ENCODE measurements at places on chromosomes 6 and 20.

DNA sequence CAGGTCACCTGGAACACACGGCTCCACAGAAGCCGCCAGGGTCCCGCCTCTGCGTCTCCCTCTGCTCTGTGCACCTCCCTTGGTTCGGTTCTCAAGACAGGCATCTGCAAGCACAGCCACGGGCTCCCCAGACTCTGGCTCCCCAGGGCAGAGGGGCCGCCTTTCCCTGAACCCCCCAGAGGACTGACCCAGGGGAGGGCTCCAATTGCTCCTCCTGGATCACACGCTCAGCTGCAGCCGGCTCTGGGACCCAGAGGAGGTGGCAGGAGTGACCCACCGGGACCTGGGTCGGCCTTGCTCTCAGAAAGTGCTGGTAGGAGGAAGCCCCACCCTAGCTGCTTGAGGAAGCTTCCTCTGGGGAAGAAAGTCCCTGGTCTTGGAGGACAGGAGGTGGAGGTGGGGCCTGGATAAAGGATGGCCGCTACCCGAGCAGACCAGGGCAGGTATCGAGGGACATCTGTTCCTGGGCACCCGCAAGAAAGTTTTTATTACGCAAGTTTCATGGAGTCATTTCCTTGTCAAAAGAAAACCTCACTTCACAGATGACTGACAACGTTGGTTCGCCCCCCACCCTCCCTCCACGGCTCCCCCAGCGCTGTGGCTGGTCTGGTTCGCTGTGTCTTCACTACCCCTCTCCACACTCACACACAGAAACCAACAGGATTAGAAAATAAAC, 103.9 kb upstream of the AFDN start:
- DNase-seq: no peak

GRCh38 chr20:44886828-44887227, 1.3 kb downstream of the YWHAB start:
- no peak for DNase-seq

- no peak for DNase-seq
These were observed 24.4 kb downstream of the MARCKS start for GRCh38 chr6:113881478-113881980.

DNA sequence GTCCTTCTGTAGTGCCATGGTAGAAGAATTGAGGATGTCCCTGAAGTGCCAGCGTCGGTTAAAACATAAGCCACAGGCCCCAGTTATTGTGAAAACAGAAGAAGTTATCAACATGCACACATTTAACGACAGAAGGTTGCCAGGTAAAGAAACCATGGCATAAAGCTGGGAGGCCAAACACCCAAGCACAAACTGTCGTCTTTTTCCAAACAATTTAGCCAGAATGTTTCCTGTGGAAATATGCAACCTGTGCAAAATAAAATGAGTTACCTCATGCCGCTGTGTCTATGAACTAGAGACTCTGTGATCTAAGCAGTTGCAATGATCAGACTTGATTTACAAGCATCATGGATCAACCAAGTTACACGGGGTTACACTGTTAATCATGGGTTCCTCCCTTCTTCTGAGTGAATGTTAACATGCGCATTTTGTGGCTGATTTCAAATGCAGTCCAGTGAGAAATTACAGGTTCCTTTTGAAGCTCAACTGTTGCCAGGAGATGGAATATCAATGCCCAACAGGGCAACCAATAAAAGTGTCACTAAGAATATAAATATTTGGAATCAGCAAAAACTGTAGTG, 674.9 kb downstream of the GRIK2 start:
- DNase-seq: no peak

DNA sequence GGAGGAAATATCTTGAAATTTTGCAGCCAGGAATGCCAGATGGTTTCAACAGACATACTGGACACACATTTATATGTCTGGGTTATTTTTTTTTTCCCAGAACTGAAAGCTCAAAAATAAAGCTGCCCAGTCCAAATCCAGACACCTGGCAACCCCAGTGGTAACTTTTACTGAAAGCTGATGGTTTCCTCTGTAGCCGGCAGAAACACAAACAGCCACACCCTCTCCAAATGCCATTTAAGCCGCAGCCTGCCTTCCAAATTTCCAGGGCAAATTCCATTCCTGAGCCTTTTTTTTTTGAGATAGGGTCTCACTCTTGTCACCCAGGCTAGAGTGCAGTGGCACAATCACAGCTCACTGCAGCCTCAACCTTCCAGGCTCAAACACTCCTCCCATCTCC, 6.5 kb upstream of the PREX1 start:
- DNase-seq: no peak

DNA sequence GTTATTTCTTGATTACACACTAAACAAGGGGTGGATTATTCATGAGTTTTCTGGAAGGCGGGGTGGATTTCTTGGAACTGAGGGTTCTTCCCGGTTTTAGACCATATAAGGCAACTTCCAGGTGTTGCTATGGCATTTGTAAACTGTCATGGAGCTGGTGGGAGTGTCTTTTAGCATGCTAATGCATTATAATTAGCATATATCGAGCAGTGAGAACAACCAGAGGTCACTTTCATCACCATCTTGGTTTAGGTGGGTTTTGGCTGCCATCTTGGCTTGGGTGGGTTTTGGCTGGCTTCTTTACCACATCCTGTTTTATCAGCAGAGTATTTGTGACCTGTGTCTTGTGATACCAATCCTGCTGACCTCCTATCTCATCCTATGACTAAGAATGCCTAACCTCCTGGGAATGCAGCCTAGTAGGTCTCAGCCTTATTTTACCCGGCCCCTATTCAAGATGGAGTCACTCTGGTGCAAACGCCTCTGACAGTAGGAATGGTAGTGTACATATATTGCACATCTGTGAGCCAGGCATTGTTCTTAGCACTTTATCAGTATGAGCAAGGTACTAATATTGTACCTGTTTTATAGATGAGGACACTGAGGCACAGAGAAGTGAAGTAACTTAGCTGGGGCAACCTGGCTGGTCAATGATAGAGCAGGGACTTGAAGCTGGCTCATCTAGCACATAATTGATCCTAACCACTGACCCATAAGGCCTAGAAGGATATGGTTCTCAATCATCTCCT, 203.7 kb downstream of the NFATC2 start:
- DNase-seq: no peak

Data from NCI-H1048 (cell line).